ENCODE measurements at places on chromosomes 2 and 18. TPM values are rescaled to one million over a fixed set of nuclear protein-coding genes. Genes with fewer than 3 reads are reported as not detected.

Gene CCDC102B
- polyA plus RNA-seq, result 26.7 TPM

Gene IL36RN
- polyA plus RNA-seq, result not detected

Gene ACMSD
- not detected for polyA plus RNA-seq

Gene VWA3B
- polyA plus RNA-seq, result 0.04 TPM

Gene SERPINB13
- polyA plus RNA-seq, result not detected

Gene KLHL14
- not detected for polyA plus RNA-seq

Gene POTEC
- polyA plus RNA-seq, result not detected

Gene AFTPH
- polyA plus RNA-seq, result 64.3 TPM

Gene HOXD8
- not detected for polyA plus RNA-seq

Gene ACTG2
- not detected for polyA plus RNA-seq

Gene APLF
- not detected for polyA plus RNA-seq

Gene SERPINB4
- not detected for polyA plus RNA-seq

Gene ARHGAP28
- not detected for polyA plus RNA-seq

Gene PSTPIP2
- 1.6 TPM for polyA plus RNA-seq

Gene MBD2
- 22.4 TPM for polyA plus RNA-seq

Gene LYPD1
- 1.6 TPM for polyA plus RNA-seq

Gene CHRND
- not detected for polyA plus RNA-seq

Gene UGT1A10
- not detected for polyA plus RNA-seq

Gene EVA1A
- 1.7 TPM for polyA plus RNA-seq

Gene CFAP53
- polyA plus RNA-seq, result 1.6 TPM

Gene FHOD3
- 25.6 TPM for polyA plus RNA-seq

Gene RUFY4
- not detected for polyA plus RNA-seq

Gene BIN1
- polyA plus RNA-seq, result 5.2 TPM

Gene KCNJ3
- 18.5 TPM for polyA plus RNA-seq

Gene SAP130
- 5.7 TPM for polyA plus RNA-seq

Gene ACVR2A
- 16.0 TPM for polyA plus RNA-seq

Gene PPP1R1C
- polyA plus RNA-seq, result 2.3 TPM

Gene EMX1
- polyA plus RNA-seq, result not detected

Gene TNS1
- 0.82 TPM for polyA plus RNA-seq

Gene HOXD13
- not detected for polyA plus RNA-seq

Gene CIDEA
- not detected for polyA plus RNA-seq

Gene NT5C1B
- not detected for polyA plus RNA-seq

Gene CCDC148
- 6.8 TPM for polyA plus RNA-seq

Gene GAD1
- polyA plus RNA-seq, result 427 TPM

Gene ZNF385B
- polyA plus RNA-seq, result 25.8 TPM

Gene PLEKHH2
- 19.2 TPM for polyA plus RNA-seq

Gene SLC4A5
- not detected for polyA plus RNA-seq

Gene RFX8
- polyA plus RNA-seq, result 2.7 TPM

Gene CREG2
- polyA plus RNA-seq, result 0.73 TPM

Gene DYSF
- not detected for polyA plus RNA-seq

Gene DPYSL5
- polyA plus RNA-seq, result 10.1 TPM

Gene GALNT5
- 0.12 TPM for polyA plus RNA-seq

Gene SERPINB11
- not detected for polyA plus RNA-seq

Gene COL5A2
- not detected for polyA plus RNA-seq

Gene SOWAHC
- 0.74 TPM for polyA plus RNA-seq

Gene SLC9A4
- polyA plus RNA-seq, result 0.15 TPM

Gene MFSD6
- polyA plus RNA-seq, result 103 TPM

Gene SCN9A
- 1.1 TPM for polyA plus RNA-seq

Gene SNX17
- 34.0 TPM for polyA plus RNA-seq

Gene PRR30
- polyA plus RNA-seq, result not detected

Gene REG3G
- not detected for polyA plus RNA-seq

Gene LNPK
- polyA plus RNA-seq, result 54.5 TPM

All from Purkinje cell (primary cell).